ENCODE measurements at places on chromosomes 2 and 18.

- DNase-seq = no peak
Measured at GRCh38 chr2:128466776-128467175, 148.1 kb upstream of the HS6ST1 start.

GRCh38 chr18:66168685-66169235, 417.9 kb downstream of the CDH7 start:
- no peak for DNase-seq

DNA sequence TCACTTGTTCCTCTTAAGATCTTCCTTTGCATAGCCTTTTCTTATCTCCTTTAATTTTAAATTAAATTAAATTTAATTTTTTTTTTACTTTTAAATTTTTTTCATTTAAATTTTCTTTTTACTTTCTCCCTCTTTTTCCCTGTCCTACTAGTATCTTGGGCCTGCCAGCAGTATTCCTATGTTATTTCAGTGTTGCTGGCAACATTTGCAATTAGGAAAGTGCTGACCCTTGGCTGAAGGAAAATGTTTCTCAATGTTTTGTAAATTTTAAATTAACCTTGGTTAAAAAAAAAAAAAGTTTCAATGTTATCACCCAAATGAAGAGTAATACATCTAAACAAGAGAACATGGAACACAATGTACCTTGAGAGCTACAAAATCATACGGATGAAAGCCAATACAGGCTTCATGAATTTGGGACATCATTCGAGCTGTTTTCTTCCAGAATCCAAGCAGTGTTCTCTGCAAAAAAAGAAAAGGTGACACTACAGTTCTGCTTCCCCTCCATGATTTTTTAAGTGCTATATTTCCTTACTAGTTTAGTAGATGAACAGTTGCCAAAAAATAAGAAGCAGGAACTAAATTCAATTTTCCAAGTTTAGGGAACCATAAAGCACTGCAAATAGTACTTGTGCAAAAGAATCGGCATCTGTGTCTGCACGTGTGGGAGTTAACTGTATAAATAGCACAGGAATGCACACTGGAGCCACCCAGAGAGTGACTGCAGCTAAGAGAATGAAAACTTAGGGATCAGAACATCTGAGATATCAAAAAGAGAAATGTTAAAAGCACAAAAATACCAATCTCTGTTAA, 55.8 kb downstream of the ICA1L start:
- DNase-seq = no peak

DNA sequence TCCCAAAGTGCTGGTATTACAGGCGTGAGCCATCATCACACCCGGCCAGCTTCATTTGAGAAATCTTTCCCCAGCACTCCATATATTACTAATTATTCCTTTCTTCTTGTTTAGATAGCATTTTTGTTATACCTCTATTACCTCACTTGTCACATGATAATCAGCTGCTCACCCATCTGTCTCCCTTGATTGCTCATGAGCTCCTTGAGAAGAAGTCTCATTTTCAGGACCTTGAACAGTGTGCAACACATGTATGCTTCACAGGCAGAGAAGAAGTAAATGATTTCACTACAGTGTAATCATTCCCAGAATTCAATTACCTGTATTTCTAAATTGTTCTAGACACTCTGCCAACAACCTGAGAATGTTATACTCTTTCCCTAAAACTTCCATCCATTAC, 6.2 kb downstream of the PAIP2B start:
- DNase-seq = no peak
